ENCODE measurements at places on chromosomes 12 and 14. TPM values are rescaled to one million over a fixed set of nuclear protein-coding genes. Genes with fewer than 3 reads are reported as not detected.

DNA sequence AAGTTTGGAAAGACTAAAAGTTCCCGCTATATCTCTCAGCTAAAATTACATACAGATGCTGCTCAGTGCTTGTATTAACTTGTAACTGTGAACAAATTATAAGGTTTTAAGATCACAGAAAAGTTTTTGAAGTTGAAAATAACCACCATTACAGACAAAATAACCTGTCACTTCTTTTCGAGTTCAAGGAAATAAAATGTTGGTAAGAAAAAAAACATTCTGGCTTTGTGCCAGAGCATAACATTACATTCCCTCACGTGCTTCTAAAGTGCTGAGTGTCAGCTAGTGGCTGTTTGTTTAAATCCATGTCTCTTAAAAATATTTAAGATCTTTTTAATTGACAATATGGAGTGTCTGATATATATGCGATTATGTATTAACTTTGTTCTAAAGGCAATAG is 27.2 kb upstream of the ADAMTS20 start:
- DNase-seq, result peak; percentile 10

- DNase-seq, result no peak
These were observed 53.1 kb downstream of the PARP11 start for GRCh38 chr12:3820122-3820521.

DNA sequence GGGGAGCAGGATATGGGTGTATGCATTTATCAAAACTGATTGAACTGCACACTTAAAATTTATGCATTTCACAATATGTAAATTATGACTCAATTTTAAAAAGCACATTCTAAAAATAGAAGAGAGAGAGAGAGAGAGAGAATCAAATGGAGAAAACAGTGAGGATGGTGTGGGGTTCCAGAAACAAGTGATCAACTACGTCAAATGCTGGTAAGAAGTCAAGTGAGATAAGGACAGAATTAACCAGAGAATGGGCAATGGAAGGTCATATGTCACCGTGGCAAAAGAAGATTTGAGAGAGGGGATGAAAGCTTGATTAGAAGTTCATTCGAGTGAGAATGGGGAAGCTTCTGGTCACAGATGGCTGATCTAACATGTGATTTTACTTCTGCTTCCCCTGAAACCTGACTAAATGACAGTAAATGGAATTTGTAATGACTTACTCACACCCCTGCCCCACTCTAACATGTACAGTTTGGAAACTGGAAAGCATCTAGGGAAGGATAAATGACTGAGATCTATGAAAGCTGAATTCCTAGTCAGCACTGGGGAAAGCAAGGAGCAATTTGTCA is 276.5 kb upstream of the AMIGO2 start:
- DNase-seq, result no peak

GRCh38 chr12:92136965-92137721 is 8.5 kb downstream of the BTG1 start:
- no peak for DNase-seq

GRCh38 chr12:58416236-58416635 is 474.9 kb downstream of the ATP23 start:
- no peak for DNase-seq

DNA sequence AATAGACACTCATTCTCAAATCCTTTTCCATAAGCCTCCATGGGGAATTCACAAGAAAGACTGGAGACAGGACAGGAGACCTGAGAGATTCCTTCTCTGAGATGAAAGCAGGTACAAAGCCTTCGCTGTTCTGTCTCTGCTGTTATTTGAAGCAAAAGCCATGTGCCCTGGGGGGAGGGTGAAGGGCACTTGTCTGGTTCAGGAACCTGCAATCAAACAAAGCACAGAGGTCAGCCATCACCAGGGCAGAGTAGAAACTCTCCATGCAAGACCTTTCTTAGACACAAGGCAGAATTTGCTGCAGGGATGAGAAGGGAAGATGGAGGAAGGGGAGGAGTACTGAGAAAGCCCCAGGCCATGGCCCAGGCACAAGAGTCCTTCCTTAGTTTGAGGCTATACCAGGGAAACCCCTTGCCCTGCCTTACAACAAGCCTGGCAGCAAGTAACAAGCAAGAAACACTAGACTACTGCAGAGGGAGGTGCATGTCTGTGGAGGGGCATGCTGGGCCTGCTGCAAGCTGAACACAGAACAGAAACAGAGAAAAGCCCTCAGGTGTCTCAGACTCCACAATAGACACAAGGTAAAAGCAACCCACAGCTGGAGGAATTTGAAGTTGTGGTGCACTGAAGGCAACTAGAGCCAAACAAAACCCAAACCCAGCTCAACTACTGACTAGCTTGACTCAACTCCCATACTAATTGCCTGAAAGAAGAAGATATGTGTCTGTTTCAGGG is 7.8 kb upstream of the ART4 start:
- no peak for DNase-seq

DNA sequence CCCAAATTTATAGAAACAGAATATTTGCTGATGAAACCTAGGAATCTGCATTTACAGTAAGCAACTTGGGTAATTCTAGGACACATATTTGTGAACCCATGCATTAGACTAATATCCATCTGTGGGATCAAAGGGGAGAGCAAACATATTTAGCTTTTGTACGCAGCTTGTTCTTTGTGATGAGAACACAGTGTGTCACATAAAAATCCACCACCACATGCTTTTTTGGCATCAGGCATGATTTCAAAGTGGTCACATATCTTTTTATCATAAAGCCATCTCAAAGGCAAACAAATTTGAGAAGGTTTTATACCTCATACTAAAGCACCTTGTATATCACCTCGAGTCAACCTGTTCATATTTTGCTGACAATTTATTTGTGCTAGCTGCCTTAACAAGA is 15.7 kb downstream of the DNAL1 start:
- no peak for DNase-seq

GRCh38 chr12:118984161-118984943 is 3.0 kb downstream of the SRRM4 start:
- no peak for DNase-seq

- no peak for DNase-seq
These were observed 650 bp downstream of the HEBP1 start for GRCh38 chr12:12999271-12999958.

GRCh38 chr14:69693145-69693544 is 73.8 kb upstream of the SRSF5 start:
- no peak for DNase-seq

Gene CACNA1C
- total RNA-seq, result 25.7 TPM

Gene CLEC4C
- total RNA-seq, result not detected
